Fibroblast of lung (primary cell): ENCODE measurements at places on chromosomes 3 and 15. TPM values are rescaled to one million over a fixed set of nuclear protein-coding genes. Genes with fewer than 3 reads are reported as not detected.
A peak's percentile ranks its signal among the peaks of the same experiment; 100 is the strongest.

DNA sequence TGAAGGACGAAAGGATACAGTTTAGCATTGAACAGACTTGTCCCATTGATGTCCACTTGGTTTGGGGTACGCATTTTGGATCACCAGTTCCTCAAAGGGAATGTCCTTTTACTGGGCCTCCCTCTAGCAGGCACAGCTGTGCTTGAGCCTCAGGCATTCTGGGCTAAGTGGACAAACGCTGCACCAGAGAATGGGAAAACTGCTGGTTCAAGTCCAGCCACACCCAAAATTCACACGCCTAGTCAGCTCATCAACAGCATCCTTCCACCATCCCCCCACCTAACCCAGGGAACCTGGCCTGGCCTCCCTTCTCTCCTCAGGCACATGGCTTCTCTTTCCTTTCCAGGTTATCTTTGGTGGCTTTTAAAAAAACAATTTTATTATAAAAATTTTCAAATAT lies 59.1 kb upstream of the ALDH1A3 start:
- no peak overlapping the region for H3K4me3 ChIP-seq
- no peaks in the 10 kb centered on the region for H3K27me3 ChIP-seq
- H3K27ac ChIP-seq, result no peak overlapping the region
- no peaks in the 10 kb centered on the region for H3K4me1 ChIP-seq
- H3K36me3 ChIP-seq, result no peaks in the 10 kb centered on the region
- no peak for DNase-seq

GRCh38 chr3:129695230-129695629 lies 88.8 kb upstream of the PLXND1 start:
- no peaks in the 10 kb centered on the region for H3K4me1 ChIP-seq
- no peak overlapping the region for H3K4me3 ChIP-seq
- H3K27me3 ChIP-seq, result no peaks in the 10 kb centered on the region
- H3K36me3 ChIP-seq, result no peaks in the 10 kb centered on the region
- H3K27ac ChIP-seq, result no peak overlapping the region

- no peaks in the 10 kb centered on the region for H3K27me3 ChIP-seq
- no peak for DNase-seq
- no peak overlapping the region for H3K27ac ChIP-seq
- no peak overlapping the region for H3K4me3 ChIP-seq
- H3K36me3 ChIP-seq, result peaks cover 7% of the 10 kb centered on the region
Observed at GRCh38 chr3:47429476-47430270, 46.1 kb downstream of the SCAP start.

GRCh38 chr15:67107014-67107812 lies 41.8 kb downstream of the SMAD3 start:
- peak; percentile 100 for DNase-seq
- peak overlapping the region; percentile 95 for H3K27ac ChIP-seq
- no peak overlapping the region for H3K4me3 ChIP-seq
- no peaks in the 10 kb centered on the region for H3K27me3 ChIP-seq

GRCh38 chr3:15964605-15965442 lies 167.0 kb upstream of the ANKRD28 start:
- H3K27me3 ChIP-seq, result no peaks in the 10 kb centered on the region
- H3K4me3 ChIP-seq, result peak overlapping the region; percentile 14
- H3K36me3 ChIP-seq, result no peaks in the 10 kb centered on the region
- DNase-seq, result peak; percentile 55

- H3K27ac ChIP-seq, result no peak overlapping the region
- H3K27me3 ChIP-seq, result peaks cover 5% of the 10 kb centered on the region
- DNase-seq, result no peak
- H3K4me1 ChIP-seq, result no peaks in the 10 kb centered on the region
Observed at GRCh38 chr3:101638261-101638745, 38.6 kb downstream of the ZBTB11 start.

GRCh38 chr3:54960082-54960481 lies 32.2 kb upstream of the LRTM1 start:
- H3K4me3 ChIP-seq, result no peak overlapping the region
- DNase-seq, result no peak
- H3K4me1 ChIP-seq, result peaks cover 7% of the 10 kb centered on the region
- H3K36me3 ChIP-seq, result no peaks in the 10 kb centered on the region
- H3K27ac ChIP-seq, result no peak overlapping the region
- no peaks in the 10 kb centered on the region for H3K27me3 ChIP-seq

DNA sequence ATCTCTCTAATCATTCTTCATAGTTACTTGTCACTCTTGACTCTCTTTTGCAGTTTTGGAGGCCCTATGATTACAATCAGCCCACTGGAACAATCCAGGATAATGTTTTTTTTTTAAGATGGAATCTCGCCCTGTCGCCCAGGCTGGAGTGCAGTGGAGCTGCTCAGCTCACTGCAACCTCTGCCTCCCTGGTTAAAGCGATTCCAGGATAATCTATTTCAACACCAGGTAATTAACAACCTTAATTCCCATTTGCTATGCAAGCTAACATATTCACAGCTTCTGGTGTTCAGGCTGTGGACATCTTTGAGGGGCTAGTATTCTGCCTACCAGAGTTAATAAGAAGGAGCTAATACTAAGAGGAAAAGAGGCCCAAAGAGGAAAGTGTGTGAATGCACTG lies 1.1 kb upstream of the BLOC1S6 start:
- no peaks in the 10 kb centered on the region for H3K4me1 ChIP-seq
- H3K27me3 ChIP-seq, result no peaks in the 10 kb centered on the region
- peak overlapping the region; percentile 82 for H3K4me3 ChIP-seq
- no peak for DNase-seq
- no peaks in the 10 kb centered on the region for H3K36me3 ChIP-seq

GRCh38 chr3:145326666-145327065 lies 834.3 kb downstream of the PLOD2 start:
- no peak overlapping the region for H3K4me3 ChIP-seq
- H3K27ac ChIP-seq, result no peak overlapping the region
- H3K4me1 ChIP-seq, result no peaks in the 10 kb centered on the region
- H3K36me3 ChIP-seq, result no peaks in the 10 kb centered on the region
- no peak for DNase-seq

DNA sequence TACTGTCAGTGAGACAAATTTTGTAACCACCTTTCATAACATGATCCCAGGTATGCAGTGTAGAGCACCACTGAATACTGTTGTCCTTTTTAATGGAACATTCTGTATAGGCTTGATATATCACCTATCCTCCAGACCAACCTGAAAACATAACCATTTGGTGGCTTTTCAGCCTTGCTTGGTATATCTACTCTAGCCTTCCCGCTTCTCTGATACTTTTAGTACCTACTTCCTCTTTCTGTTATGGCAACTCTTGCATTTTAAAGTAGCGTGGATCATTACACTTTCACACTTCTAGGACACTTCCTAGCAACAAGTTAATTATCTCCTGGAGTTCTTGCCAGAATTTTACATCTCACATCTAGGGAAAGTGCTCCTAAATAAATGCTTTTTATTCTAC lies 226.6 kb upstream of the ROBO1 start:
- no peaks in the 10 kb centered on the region for H3K36me3 ChIP-seq
- no peak overlapping the region for H3K4me3 ChIP-seq
- DNase-seq, result no peak
- no peak overlapping the region for H3K27ac ChIP-seq
- H3K4me1 ChIP-seq, result no peaks in the 10 kb centered on the region

- H3K27me3 ChIP-seq, result no peaks in the 10 kb centered on the region
- no peak overlapping the region for H3K4me3 ChIP-seq
- H3K27ac ChIP-seq, result no peak overlapping the region
- no peaks in the 10 kb centered on the region for H3K36me3 ChIP-seq
Observed at GRCh38 chr3:159803459-159803858, 185.2 kb upstream of the IL12A start.

DNA sequence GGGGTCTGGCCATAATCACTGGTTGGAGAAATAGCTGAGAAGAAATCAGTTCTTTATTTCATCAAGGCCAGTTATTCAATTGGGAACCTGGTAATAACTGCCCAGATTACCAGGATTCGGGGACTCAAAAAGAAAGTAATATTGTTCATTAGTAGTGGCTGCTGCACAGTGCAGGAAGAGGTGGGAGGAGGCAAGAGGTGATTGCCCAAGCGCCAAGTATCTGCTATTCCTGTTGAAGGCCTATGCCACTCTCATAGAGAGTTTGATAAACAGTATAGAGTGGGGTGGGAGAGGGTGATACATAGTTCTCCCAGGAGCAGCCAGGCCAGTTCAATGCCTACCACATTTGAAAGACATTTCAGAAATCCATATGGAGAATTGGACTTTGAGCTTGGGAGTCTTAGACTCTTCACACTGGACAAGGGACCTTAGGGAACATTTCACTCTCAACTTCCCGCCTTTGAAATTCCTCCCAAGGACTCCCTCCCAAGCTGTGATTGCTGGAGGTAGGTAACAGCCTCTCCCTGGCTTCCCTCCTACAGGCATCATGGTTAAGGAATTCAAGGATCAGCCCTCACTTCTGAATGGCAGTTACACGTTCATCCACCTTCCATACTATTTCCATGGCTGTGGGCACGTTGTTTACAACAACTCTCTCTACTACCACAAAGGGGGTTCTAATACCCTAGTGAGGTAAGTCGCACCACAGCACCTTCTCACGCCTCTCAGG lies 59.8 kb downstream of the GLDN start:
- H3K36me3 ChIP-seq, result no peaks in the 10 kb centered on the region
- no peak overlapping the region for H3K4me3 ChIP-seq
- peaks cover 6% of the 10 kb centered on the region for H3K27me3 ChIP-seq
- DNase-seq, result no peak
- H3K4me1 ChIP-seq, result no peaks in the 10 kb centered on the region
- no peak overlapping the region for H3K27ac ChIP-seq

- H3K4me3 ChIP-seq, result no peak overlapping the region
- no peak overlapping the region for H3K27ac ChIP-seq
- no peaks in the 10 kb centered on the region for H3K4me1 ChIP-seq
- no peaks in the 10 kb centered on the region for H3K27me3 ChIP-seq
Observed at GRCh38 chr3:145557405-145557804, 603.6 kb downstream of the PLOD2 start.

GRCh38 chr15:63339006-63339766 lies 42.5 kb downstream of the CA12 start:
- H3K27me3 ChIP-seq, result no peaks in the 10 kb centered on the region
- H3K4me3 ChIP-seq, result no peak overlapping the region
- no peaks in the 10 kb centered on the region for H3K4me1 ChIP-seq
- H3K36me3 ChIP-seq, result no peaks in the 10 kb centered on the region

GRCh38 chr15:44810237-44810636 lies 73.9 kb downstream of the TRIM69 start:
- H3K4me3 ChIP-seq, result no peak overlapping the region
- H3K27ac ChIP-seq, result no peak overlapping the region
- no peak for DNase-seq
- H3K36me3 ChIP-seq, result no peaks in the 10 kb centered on the region
- no peaks in the 10 kb centered on the region for H3K4me1 ChIP-seq
- H3K27me3 ChIP-seq, result peaks cover 5% of the 10 kb centered on the region

DNA sequence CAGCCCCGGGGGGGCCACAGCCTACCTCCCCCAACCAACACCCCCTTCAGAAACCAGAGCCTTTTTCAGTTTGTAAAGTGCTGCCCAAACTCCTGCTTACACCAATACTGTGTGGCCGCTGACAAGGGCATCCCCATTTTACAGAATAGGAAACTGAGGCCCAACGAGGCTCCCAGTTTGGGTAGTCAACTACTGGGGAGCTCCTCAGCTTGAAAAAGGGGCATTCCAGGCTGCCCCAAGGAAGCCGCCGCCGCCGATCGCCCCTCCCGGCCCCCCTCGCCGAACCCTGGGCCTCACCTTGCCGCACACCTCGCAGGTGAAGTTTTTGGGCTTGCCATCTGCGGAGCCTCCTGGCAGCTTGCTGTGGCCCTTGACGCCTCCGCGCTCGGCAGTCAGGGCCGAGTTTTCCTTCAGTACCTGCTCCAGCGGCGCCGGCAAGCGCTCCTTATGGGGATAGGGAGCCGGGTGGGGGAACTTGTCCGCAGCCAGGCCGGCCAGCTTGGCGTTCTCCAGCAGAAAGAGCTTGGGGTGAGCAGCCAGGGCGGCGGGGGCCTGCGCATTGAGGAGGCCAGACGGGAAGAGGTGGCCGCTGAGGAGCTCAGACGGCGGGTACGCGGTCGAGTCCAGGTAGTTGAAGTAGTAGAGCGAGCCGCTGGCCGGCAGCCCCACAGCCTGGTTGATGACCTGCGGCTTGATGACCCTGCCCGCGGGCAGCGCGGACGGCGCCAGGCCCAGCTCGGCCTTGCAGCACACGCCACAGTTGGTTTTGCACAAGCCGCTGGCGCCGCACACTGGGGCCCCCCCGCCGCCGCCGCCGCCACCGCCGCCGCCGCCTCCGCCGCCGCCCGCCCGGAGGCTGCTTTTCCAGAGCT lies 1.4 kb downstream of the FEZF2 start:
- peaks cover 95% of the 10 kb centered on the region for H3K27me3 ChIP-seq
- no peak overlapping the region for H3K4me3 ChIP-seq
- no peak overlapping the region for H3K27ac ChIP-seq
- DNase-seq, result no peak

DNA sequence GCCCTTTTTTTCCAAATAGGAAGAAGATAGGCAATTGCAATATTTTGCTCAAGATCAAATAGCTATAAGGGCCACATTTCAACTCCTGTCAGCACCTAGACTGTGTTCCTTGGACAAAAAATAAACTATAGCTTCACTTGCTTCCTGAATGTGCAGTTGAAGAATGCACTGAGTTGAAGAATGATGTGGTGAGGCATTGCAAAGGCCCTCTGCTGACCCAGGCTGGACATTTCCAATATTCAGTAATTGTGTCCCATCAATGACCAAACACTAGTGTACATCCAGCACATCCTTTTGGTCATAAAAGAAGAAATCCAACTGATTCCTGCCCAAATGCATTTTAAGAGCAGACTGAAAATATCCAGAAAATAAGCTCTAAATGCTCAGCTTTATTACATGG lies 424.8 kb upstream of the TGFBR2 start:
- H3K4me3 ChIP-seq, result no peak overlapping the region
- no peaks in the 10 kb centered on the region for H3K36me3 ChIP-seq
- H3K27me3 ChIP-seq, result no peaks in the 10 kb centered on the region

- no peak overlapping the region for H3K27ac ChIP-seq
- no peaks in the 10 kb centered on the region for H3K4me1 ChIP-seq
- H3K36me3 ChIP-seq, result no peaks in the 10 kb centered on the region
Observed at GRCh38 chr15:60733196-60733595, 254.3 kb upstream of the ICE2 start.

Gene C3orf22
- total RNA-seq, result not detected in 2 replicates

Gene SLC22A13
- total RNA-seq, result 0.26 and 0.33 TPM in 2 replicates

Gene SLC15A2
- total RNA-seq, result 0.26 and 0.33 TPM in 2 replicates

Gene FETUB
- total RNA-seq, result not detected in 2 replicates

Gene ZMYND10
- 0.26 and 0.83 TPM in 2 replicates for total RNA-seq

Gene GOLGA8H
- total RNA-seq, result under 0.01 and 0.50 TPM in 2 replicates

Gene STAC
- total RNA-seq, result 6.8 and 9.0 TPM in 2 replicates

Gene CYP8B1
- not detected in 2 replicates for total RNA-seq

Gene USP13
- total RNA-seq, result 8.7 and 11.7 TPM in 2 replicates

Gene TMEM40
- under 0.01 TPM in 1 of 2 replicates, not detected in the other for total RNA-seq

Gene FAM81A
- 0.26 and 0.33 TPM in 2 replicates for total RNA-seq

Gene CIB1
- 17.7 and 27.7 TPM in 2 replicates for total RNA-seq
